ENCODE measurements at places on chromosomes 5 and 9.

DNA sequence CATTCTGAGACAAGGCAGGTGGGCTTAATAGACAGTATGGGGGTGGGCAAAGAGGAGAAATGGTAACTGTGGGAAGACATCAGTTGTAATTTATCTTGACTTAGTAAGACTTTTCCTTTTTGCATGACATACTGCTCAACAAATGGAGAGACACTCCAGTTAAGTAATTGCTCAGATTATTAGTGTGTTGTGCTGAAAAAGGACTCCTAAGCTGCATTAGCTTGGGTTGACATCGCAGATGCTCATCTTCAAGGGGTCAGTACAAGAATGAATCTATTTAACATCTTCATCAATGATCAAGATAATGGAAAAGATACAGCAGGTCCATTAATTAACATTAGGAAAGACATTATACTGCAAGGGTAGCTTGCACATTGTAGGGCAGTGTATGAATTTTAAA, 181.1 kb upstream of the ELAVL2 start:
- DNase-seq: no peak

DNA sequence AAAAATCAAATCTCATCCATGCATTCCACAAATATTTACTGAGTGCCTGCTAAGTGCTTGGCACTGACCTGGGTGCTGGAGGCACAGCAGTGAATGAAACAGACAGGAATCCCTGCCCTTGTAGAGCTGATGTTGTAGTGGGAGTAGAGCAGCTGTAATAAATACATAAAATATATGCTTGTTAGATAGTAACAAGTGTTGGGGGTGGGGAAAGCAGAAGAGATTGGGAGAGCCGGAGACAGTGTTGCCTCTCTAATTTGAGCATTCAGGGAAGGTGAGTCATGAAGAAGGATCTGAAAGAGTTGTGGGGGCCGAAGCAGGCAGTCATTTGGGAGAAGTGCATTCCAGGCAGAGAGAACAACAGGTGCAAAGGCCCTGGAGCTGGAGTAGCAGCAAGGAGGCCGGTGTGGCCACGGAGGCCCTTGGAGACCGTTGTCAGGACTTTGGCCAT, 97.9 kb downstream of the ZNF618 start:
- DNase-seq: no peak

- no peak for DNase-seq
Measured at GRCh38 chr9:35114840-35115628, 628 bp downstream of the ATOSB start.

- DNase-seq: no peak
Measured at GRCh38 chr9:68895741-68896478, 118.0 kb downstream of the PRKACG start.

- no peak for DNase-seq
Measured at GRCh38 chr5:78810098-78810920, 161.7 kb upstream of the LHFPL2 start.

- no peak for DNase-seq
Measured at GRCh38 chr9:121216271-121216805, 14.7 kb upstream of the RAB14 start.

DNA sequence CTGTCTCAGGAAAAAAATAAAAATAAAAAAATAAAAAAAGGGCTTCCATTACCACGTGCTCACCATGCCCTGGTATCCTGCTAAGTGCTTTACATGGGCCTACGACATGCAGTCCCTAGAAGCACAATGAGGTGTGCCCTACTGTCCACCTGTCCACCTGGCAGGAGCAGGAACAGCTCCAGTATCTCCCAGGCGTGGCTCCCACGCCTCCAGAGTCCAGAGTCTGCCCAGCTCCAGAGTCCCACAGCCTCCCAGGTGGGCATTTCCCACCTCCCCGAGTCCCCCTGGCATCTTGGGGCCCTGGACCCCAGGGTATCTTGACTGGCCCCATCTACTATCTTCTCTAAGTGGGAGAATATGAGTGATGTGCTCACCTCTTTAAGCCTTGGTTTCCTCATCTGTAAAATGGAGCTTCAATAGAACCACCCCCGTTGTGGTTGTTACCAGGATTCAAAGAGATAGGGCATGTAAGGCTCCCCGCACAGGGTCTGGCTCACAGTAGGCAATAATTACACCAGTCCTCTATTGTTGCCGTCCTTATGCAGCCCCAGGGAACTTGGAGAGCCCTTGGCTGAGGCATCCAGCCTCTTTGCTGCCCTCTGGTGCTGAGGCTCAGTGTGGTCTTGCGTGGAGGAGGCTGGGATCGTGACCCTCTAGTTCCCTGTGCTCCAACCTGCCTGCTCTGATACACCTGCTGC, 8.9 kb downstream of the CXCL14 start:
- no peak for DNase-seq

DNA sequence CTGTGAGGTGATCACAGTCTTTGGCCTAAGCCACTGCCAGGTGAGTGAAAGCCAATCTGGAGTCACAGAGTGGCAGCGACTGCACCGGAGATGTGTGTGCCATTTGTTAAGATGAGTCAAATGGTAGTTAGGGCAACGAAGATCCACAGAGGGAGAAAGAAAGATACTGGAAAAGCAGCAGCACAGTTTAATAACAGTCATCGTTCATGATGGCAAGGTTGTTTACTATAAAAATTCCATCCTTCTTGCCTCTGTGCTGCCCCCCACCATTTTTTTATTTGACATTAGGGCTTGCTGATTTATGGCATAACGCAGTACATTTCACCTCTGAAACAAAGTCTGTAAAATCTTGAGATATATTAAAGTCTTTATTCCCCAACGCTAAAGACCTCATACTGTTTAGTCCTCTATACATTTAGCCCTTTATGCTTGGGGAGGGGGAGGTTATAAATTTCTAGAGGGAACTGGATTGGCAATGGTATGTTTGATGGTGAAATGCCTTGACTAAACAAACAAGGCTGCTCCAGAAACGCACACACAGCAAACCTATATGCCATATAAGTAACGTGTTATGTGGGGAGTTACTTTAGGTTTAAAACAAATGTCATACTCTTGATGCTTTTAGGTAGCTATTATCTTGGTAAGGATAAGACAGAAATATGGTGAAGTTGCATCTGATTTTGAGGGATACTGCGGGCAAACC, 55.8 kb upstream of the ABL1 start:
- DNase-seq: no peak

DNA sequence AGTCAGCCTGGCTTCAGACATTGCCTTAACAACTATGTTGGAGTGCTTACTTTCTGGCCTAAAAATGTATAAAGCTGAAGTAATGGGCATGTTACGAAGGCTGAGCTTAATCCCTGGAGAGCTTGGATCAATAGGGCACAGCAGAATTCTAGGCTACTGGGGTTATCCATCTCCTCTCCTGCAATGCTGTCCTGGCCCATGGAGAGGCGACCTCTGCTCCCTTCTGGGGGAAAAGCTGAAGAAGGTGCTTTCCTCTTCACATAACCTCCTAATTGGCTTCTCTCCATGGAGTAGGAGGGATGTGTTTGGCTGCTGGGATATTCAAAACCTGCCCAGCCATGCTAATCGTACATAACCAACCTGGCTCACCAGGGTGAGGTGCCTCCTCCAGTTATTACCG, 403.5 kb downstream of the DMRT2 start:
- no peak for DNase-seq

DNA sequence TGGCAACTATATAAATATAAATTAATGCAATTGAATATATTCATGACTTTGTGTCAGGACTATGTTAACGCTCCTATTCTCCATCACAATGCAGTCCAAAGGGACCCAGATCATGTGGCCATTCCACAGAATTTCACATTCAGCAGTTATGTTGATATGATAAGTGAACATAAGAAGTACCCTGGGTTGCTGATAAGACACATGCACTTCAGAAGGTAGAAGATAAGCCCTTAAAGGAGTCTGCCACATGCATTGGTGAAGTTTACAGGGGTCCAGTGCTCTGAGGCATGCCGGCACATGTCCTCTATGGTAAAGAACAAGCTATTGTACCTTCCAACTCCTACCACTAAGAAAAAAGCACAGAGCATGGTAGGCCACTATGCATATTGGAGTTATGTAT, 76.4 kb downstream of the PHAX start:
- no peak for DNase-seq

DNA sequence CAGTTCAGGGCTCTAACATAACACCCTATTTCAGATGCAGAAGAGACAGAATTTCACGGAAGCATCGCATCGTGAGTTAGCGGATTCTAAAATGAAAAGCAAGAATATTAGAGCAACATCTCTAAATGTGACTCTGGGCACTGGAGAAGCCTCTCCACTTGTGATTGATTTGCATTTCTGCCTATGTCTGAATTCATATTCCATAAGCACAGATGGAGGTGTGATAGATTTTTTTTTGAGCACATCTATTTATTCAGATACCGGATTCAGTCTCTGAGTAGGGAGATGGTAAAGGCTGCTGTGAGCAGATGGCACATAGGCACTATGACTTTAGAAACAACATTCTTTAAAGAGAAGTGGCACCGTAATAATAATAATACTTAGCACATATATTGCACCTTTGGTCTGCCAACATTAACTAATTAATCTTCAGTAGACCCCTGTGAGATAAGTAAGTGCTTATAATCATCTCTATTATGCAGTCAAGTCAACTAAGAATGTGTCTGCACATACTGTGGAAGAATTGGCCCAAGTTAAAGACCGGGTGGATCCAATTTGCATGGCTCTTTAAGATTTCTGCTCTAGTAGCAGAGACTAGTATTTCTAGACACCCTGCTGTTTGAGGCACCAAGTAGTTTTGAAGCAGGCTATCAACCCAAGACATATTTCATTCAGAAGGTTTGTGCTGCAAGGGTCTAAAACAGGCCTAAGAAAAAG, 685.0 kb downstream of the CETN3 start:
- DNase-seq: no peak

DNA sequence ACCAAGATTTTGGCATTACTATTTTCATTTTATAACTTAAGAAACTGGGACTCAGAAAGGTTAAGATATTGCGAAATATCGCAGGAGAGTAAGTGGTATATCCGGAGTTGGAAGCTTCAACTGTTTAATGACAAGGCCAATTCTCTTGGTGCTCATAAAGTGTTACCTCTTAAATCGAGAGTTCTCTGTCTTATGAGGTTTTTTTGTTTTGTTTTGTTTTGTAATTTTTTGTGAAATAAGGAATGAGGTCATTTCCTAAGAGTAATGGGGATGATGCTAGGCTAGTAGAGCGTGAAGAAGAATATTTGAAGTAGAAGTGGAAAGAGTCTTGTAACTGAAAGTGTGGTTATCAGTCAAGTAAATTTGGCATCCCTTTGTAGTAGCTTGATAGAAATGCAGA, 183.2 kb upstream of the DAB2 start:
- no peak for DNase-seq

GRCh38 chr5:141512911-141513626, 24.2 kb downstream of the PCDHGC5 start:
- no peak for DNase-seq

- no peak for DNase-seq
Measured at GRCh38 chr5:176776141-176776865, 34.1 kb upstream of the UNC5A start.

GRCh38 chr5:159712672-159713071, 203.6 kb upstream of the ADRA1B start:
- no peak for DNase-seq

- DNase-seq: peak; percentile 9
Measured at GRCh38 chr9:95572381-95573151, 55.8 kb upstream of the PTCH1 start.

DNA sequence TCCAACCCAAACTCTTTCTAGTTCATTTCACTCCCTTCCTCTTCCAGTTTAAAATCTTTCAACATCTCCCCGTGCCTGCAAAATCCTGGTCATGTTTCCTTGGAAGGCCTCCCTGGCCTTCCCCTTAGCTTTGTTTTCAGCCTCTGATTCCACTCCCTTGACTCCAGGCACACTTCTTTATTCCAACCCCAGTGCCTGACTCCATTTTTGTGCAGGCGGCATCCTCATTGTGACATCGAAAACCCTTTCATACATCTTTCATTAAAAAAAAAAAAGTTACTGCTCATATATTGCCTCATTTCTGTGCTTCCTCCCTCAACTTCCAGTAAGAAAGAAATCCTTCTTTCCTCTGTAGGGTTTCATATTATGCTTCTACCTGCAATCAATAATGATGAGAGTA, 7.1 kb upstream of the TNFSF8 start:
- no peak for DNase-seq
